Mucosa of descending colon (tissue), 3 donors: ENCODE measurements at places on chromosomes 12 and 14. TPM values are rescaled to one million over a fixed set of nuclear protein-coding genes. Genes with fewer than 3 reads are reported as not detected.

RNF212B gene
- not detected for total RNA-seq

AMN gene
- total RNA-seq = 198 TPM

DNA sequence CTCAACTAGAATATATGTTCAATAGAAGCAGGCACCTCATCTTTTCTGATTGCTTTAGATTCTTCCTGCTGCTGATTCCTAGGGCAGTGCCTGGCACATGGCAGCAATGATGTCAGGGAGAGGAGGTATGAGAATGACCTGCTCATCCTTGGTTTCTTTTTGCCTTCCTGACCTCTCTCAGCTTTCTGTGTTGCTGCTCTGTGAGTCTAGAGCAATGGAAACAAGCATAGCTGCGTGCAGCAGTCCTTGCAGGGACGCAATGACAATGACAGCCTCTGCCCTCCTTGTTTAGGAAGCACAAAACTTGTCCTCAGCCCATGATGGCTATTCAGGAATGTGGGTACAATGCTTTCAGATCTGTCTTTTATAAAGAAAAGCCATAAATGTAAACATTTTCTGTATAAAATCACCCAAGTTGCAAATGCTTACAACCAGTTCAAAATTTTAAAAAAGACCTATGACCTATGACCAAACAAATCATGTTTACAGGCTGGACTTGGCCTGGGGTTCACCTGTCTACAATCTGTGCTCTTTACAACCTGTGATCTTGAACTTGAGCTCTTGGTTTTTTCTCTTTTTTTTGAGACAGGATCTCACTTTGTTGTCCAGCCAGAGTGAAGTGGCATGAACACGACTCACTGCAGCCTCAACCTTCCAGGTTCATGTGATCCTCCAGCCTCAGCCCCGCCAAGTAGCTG lies 549.4 kb upstream of the ATP2B1 start:
- DNase-seq = no peak

DNA sequence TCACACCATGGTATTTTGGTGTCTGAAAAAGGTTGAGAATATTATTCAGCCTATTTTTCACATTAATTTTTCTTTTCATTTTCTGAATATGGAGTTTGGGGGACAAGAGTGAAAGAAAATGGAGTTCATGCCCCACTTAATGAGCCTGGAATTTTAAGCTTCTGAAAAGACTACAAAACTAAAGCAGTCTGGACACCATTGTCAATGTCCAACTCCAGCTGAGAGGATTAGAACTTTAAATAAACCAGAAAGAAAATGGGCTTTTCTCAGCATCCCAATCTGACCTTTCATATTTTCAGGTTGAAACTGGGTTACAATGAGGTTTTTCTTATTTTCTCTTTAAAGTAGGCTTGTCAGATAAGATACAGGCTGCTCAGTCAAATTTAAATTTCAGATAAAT lies 207.7 kb downstream of the SLC6A15 start:
- DNase-seq = no peak

DNA sequence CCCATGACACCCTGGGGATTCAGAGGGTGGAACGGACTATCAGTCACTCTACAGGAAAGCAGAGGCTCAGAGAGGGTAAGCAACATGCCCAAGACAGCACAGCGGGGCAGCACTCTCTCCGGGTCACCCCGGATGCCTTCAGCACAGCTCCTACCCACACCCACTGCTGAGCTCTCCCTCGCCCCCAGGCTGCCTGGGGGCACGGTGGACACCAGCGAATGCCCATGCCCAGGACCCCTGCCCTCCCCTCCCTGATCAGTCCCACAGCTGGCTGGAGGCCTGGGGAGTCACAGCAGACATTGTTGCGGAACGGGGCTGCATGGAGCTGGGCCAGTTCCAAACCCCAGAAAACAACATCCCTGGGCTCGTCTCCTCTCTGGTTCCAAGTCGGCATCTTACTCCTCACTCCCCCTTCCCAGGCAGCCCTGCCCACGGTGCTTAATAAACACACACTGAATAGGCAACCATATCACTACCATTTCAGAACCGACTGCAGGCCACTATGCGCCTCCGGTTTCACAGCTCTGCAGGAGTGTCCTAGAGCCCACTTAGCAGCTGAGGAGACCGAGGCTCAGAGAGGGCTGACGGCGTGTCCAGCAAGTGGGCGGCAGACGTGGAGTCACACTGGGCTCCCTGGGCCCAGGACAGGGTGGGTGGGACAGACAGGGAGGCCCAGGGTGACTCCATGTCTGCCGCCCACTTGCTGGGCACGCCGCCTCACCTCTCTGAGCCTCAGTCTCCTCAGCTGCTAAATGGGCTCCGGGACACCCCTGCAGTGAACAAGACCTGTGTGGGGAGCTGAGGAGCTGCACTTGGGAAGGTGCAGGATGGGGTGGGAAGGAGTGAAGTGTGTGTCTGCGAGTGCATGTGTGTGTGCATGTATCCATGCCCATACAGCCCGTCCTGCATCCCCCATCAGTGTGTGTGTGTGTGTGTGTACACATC lies 27.0 kb downstream of the CCDC85C start:
- no peak for DNase-seq

DNA sequence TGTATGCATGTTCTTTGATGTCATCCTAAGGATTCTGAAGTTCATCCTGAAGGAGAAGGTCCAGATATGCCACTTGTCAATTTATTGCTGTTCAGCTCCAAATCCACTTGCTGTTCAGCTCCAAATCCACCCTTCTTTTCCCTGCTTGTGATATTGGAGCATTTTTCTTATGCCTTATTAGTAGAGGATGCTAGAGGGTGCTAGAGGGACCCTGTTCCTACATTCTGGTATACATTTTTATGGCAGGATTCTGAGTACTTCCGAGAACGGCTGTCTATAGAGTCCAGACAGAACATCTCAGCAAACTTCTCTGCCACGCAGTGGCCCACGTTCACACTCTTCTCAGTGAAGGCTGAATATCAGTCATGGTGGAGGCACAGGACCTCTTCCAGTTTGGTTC lies 406.7 kb downstream of the NOVA1 start:
- DNase-seq = no peak

GRCh38 chr12:40775661-40776060 lies 83.4 kb downstream of the CNTN1 start:
- no peak for DNase-seq
